Activated CD8-positive, alpha-beta memory T cell treated with anti-CD3 and anti-CD28 coated beads for 48 hours (primary cell): ENCODE measurements at places on chromosomes 11 and 22.

DNA sequence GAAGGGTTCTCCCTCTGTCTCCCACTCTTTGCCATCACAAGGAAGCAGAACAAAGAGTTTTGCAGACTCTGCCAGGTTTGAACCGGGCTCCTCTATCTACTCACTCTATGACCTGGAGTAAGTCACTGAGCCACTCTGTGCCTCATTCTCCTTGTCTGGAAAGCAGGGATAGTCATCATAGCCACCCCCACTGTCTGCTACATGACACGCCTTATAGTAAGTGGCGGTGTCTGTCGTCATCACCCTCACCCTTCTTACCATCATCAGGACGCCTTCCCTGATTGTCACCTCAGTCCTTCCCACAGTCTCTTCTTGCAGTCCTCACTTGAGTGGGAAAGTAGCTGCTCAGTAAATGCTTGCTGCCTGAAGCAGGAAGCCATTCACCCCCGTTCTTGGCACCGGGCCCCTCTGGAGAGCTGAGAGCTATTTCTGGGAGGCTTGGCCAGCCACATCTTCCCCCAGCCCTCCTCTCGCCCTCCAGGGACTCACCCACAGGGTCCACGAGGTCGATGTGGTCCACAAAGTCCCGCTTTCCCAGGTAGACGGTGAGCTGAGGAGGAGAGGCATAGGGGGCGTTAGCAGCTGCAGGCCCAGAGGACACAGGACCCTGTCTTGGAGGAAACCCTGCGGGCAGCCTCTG is 46.4 kb downstream of the TPBGL start:
- DNase-seq, result no peak

GRCh38 chr11:35525501-35526175 is at the start of gene PAMR1:
Gene PAMR1, minus strand, starts transcription at chr11:35525616. Its CDS starts 31 bp downstream, at chr11:35525585.
- DNase-seq, result no peak

- no peak for DNase-seq
Measured at GRCh38 chr11:119782006-119782738, 53.2 kb upstream of the NECTIN1 start.

DNA sequence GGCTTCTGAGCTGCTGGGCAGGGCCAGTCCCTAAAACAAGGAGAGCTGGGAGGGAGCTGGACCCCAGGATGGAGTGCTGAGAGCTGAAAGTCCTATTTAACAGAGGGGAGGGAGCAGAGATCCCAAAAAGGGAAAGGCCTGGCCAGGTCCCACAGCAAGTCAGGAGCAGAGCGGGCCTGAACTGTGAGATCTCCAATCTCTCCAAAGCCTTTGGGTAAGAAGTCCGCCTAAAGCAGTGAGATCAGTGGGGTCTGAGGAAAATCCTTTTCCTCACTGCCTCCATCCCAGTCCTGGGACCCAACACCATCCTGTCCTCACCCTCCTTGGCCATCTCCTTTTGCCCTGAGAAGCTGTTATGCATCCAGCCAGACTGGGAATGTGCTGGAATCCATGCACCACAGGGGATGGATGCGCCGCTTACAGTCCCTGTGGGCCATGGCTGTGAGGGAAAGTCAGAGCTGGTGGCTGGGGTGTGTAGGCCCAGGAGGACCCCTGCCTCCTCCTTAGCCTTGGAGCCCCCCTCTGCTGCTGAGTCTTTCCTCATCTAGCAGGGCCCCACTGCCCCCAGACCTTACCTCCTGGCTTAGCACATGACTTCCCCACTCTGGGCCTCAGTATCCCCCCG is 8.6 kb downstream of the LRRC75B start:
- no peak for DNase-seq

GRCh38 chr11:2913019-2913431 is 16.2 kb downstream of the PHLDA2 start:
- no peak for DNase-seq

DNA sequence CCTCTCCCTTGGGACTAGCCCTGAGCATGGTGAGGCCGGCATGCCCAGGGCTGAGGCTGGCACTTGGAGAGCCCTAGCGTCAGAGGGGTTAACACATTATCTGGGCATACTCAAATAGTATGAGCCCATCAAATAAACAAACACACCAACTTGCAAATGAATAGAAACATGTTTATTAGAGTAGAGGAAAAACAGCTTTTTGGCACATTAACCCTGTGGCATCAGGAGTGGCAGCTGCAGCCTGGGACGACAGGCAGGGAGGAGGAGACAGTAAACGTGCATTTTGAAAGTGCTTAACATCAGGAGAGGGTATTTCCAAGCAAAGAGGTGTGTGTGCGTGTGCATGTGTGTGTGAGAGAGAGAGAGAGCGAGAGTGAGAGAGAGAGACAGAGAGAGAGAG is 684.9 kb downstream of the NTM start:
- no peak for DNase-seq

GRCh38 chr11:78622666-78623065 is 48.0 kb upstream of the NARS2 start:
- DNase-seq, result no peak

DNA sequence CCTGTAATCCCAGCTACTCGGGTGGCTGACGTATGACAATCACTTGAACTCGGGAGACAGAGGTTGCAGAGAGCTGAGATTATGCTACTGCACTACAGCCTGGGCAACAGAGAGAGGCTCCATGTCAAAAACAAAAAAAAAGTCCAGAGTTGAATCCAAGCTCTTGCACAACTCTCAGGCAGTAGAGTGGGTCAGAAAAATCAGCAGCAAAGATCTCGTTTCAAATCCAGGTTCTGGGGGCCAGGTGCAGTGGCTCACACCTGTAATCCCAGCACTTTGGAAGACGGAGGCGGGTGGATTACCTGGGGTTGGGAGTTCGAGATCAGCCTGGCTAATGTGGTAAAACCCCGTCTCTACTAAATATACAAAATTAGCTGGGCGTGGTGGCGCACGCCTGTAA is 24.9 kb downstream of the CLPB start:
- DNase-seq, result no peak

DNA sequence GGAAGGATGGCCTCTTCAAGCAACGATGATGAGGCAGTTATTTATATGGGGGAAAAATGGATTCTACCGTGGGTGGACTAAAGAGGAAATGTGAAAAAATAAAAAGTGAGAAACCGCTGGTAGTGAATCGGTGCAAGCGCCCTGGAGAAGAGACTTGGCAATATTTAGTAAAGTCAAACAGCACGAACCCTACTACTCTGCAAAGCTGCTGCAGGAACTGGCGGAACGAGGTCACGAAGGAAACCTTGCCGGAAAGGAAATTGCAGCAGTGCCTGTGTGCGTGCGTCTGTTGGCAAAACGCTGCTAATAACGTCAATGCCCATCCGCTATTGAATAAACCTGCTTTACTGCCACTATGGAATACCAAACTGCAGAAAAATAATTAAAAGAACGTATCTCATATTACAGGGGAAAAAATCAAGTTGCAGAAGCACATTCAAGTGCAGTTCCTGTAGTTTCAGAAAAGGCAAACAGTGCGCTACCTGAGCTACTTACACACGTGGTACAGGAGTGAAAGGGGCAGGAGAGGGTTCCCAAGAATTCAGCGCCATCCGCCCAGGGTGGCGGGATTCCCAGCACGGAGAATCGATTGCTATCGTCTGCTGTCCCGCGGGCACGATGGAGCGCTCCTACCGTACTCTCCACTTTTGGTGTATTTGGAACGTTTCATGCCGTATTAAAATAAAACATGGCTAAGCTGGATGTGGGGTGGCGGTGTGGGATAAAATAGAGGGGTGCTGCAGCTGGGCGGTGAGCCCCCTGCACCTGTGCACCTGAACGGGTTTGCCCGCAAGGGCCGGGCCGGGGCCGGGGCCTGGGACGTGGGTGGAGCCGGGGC is 585 bp upstream of the NADSYN1 start:
- no peak for DNase-seq

- no peak for DNase-seq
Measured at GRCh38 chr11:129417458-129417857, 41.8 kb downstream of the BARX2 start.

DNA sequence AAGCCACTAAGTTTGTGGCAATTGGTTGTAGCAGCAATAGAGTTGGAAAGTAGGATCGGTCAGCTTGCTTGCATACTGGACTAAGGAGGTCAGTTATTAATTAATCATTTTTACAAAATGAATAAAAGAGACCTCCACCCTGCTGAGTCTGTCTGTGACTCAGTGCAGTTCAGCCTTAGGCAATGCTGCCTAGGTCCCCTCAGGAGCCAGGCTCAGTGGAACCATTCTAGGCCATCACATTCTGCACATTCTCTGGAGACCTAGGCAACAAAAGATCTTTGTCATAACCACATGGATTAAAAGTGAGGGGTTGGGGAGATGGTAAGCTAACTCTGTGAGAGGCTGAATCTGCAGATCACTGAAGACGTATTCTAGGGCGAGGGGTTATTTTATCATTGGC is 178.7 kb upstream of the CADM1 start:
- DNase-seq, result no peak

DNA sequence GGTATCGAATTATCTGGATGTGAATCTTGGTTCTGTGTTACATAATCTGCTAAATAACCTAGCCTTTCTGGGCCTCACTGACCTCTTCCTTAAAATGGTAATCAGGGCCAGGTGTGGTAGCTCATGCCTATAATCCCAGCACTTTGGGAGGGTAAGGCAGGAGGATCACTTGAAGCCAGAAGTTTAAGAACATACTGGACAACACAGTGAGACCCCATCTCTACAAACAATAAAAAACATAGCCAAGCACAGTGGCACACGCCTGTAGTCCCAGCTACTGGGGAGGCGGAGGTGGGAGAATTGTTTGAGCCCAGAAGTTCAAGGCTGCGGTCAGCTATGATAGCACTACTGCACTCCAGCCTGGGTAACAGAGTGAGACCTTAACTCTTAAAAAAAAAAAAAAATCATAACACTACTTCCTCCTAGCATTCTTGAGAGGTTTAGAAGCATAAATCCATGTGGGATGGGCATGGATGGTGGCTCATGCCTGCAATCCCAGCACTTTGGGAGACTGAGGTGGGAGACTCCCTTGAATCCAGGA is 72.5 kb downstream of the C11orf65 start:
- DNase-seq, result no peak

GRCh38 chr22:32572741-32573500 is 98.3 kb downstream of the FBXO7 start:
- DNase-seq, result no peak

GRCh38 chr11:63922673-63923192 is 5.8 kb upstream of the RCOR2 start:
- no peak for DNase-seq

DNA sequence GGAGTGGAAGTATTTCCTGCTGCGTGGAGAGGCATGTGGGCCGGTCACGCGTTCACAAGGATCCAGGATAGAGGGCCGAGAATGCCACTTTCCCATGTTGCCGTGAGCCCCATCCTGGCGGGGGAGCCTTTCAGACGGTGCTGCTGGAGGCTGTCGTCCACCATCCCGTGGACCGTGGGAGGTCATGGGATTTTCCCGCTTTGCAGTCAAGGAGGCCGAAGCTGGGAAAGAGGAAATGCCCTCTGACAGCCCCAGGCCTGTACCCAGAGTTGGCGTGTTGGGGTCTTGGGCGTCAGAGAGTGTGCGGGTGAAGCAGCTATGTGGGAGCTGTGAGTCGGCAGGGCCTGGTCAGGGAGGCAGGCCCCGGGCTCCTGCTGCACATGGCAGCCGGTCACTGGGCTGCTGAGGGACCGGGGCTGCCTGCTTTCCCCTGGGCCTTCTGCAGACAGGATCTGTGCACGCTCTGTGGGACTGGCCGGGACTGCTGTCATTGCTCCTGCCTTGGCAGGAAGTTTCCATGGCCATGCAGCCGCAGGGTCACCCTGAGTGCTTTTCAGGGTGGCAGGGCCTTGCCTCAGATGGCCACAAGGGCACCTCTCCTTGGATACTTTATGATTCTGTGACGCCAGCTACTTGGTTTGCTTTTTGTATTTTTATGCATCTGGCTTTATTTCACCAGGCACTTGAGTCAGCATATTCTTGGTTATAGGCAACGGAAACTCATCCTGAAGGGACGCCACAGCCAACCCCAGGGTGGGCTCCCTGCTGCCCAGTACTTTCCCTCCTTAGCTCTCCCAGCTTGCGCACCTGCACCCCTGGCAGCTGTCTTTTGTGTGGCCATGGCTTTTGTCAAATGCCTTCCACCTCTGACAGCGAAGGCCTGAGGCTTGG is 52.4 kb downstream of the AP2A2 start:
- no peak for DNase-seq

GRCh38 chr11:125886997-125887372 is 483 bp upstream of the HYLS1 start:
- DNase-seq, result no peak

DNA sequence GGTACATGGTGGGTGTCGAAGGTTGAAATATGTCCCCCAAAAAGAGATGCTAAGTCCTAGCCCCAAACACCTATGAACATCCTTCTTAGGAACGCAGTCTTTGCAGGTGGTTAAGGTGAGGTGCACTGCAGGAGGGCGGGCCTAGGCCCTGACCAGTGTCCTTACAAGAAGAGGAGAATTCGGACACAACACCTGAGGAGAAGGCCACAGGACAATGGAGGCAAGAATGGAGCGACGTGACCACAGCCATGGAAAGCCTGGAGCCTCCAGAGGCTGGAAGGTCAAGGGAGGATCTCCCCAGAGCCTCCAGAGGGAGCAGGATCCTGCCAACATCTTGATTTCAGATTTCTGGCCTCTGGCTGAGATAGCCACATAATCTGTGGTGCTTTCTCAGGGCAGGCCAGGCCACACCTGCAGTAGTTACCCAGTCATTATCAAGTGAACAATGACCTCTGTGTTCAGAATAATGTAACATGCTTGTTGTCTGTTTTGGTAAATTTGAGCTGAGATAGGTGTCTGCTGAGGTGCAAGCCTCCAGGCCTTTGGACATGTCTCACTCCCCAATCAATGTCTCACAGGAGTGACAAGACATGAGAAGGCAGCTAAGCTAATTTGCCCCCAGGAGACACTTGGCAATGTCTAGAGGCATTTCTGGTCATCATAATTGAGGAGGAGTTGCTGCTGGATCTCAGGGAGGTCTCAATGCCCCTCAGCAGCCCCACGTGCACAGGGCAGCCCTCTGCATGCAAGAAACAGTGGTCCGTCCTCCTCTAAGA is 498.9 kb downstream of the BRD1 start:
- DNase-seq, result no peak

GRCh38 chr11:334264-334994 is 13.8 kb upstream of the IFITM3 start:
- no peak for DNase-seq

DNA sequence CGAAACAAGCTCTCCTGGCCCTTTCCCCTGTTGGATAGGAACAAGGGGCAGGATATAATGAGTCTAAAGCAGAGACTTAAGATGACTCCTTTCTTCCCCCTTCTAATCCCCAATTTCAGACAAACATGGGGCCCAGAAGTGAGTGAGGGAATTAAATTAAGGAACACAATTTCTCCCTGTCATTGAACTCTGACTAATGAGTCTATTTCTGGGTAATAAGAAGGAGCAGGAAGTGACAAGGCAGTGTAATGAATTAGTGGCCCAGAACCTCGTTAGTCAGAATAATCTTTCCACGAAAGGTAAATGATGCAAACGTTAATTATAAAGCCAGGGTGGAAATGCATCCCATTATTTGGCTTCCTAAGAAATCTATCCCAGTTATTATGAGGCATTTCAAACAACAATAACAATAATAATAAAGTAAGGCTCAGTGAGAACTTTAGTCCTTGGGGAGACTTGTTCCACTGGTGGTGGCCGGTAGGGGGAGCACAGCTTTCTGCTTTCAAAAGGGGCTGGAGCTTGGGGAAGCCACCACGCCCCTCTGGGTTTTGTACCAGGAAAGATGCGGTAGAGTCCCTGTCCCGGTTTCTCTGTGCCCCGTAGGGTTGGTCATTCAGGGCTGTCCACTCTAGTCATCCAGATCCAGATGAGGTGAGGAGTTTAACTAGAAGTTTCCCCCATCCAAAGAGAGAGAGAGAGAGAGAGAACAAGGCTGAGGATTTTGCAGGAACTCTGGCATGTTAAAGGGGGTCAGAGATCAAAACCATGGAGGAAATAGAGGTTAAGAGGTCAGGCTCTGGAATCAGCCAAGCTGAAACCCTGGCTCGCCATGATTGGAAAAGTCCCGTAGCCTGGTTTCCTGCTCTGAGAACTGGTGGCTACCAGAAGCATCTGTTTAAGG is 298.3 kb downstream of the NTM start:
- no peak for DNase-seq
